ENCODE measurements at places on chromosomes 12 and 14.

- no peak for DNase-seq
These were observed 1.8 kb downstream of the NOC4L start for GRCh38 chr12:132146098-132146497.

- no peak for DNase-seq
These were observed 197.7 kb upstream of the STXBP6 start for GRCh38 chr14:25247609-25248008.

- no peak for DNase-seq
These were observed 184.8 kb downstream of the PIK3C2G start for GRCh38 chr12:18446061-18446644.

DNA sequence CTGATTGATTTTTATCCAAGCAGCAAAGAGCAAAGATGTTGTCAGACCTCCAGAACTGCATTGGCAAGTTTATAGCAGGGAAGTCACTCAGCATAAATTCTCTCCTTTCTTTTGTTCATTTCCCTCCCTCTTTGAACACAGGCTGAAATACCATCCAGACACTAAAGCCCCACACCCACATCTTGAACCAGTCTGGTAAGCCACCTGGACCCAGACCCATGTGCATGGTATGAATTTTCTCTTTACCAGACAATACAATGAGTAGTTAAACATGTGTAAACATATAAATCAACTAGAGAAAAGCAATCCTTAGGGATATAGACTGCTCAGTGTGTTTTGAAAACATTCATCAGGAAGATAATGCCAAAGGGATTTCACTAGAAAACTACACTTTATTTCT lies 488.3 kb upstream of the FLRT2 start:
- DNase-seq, result no peak

- no peak for DNase-seq
These were observed 22.3 kb upstream of the HECTD1 start for GRCh38 chr14:31229638-31230572.

DNA sequence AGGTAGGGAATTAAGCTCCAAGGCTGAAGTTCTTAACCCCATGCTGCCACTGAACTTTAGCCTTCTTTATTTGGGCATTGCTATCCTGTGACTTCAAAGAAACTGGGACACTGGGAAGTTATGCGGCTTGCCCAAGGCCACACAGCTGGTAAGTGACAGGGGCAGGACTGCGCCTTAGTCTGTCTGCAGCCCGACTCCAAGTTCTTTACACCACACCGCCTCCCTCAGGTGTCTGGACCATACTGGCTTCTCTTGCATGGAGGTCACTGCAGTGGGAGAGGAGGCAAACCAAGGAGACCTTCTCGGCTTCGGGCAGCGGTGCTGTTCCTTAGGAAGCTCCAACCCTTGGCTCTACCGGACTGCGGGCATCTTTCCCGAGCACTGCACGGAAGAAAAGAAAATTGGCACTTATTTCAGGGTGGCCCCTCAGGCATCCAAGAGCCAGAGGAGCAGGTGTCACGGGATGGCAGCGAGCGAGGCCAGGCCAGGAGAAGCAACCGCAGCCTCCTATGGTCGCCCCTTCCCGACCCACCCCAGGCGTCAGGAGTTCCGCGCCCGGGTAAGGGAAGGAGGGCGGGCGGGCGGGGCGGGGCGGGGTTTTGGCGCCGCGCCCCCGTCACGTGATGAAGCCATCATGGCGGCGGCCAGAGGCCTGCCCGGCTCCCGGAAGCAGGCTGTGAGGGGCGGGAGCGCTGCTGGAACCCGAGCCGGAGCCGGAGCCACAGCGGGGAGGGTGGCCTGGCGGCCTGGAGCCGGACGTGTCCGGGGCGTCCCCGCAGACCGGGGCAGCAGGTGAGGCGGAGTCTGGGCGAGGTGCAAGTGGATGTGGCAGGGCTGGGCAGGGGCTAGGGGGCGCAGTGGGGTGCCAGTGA lies 16.4 kb upstream of the ESPL1 start:
- DNase-seq, result peak; percentile 58

DNA sequence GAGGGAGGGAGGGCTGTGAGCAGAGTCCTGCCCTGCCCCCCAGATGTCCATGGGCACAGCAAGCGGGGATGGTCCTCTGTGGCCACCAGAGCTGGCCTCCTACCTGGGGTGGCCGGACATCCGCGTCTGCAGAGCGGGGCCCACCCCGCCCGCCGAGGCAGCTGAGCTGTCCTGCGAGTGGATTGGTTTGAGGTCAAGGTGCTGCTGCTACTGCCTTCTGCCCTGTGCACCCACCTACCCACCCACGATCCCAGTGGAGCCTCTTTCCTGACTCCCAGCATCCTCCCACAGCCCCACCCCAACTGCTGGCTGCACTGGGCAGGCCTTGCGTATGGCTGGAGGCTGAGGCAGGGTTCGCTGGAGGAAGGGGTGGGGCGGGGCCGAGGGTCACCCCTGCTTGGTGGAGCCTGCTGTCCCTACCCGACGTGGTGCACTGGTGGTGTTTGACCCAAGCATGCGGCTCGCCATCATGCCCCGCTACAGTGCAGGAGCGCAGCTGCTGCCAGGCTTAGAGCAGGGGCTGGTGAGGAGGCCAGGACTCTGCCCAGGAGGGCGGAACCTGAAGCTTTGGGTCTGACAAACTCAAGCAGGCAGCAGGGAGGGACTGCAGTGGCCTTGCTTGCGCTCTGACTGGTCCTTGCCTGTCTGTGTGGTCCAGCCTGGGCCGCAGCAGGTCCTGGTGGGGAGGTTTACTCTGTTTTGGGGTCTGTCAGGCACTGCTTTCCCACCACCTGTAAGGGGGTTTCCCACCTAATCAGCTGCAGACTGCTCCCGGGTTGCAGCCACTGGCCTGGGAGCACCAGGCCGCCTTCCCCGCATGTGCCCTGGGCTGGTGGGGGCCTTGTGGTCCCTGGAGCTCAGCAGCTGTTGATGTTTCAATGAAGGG lies 23.7 kb downstream of the CEP170B start:
- no peak for DNase-seq

Data from stimulated activated CD8-positive, alpha-beta memory T cell treated with anti-CD3 and anti-CD28 coated beads, Interleukin-15, amount 100 ng/mL, for 48 hours (primary cell).